ENCODE measurements at places on chromosomes 7 and 10.
A peak's percentile ranks its signal among the peaks of the same experiment; 100 is the strongest.

DNA sequence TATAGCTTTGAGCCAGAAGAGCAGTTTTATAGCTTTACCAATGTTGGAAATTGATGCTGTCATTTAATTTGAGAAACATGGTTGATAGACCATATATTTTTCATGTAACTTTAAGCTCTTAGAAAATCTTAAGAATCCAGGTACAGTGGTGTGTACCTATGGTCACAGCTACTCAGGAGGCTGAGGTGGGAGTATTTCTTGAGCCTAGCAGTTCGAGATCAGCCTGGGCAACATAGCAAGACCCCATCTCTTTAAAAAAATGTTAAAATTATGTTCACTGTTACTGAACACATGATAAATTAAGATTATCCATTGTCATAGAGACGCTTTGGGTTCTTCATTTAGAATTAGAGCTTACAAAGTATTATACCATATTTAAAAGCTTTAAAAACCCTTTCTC is 18.2 kb downstream of the REEP3 start:
- DNase-seq, result no peak

DNA sequence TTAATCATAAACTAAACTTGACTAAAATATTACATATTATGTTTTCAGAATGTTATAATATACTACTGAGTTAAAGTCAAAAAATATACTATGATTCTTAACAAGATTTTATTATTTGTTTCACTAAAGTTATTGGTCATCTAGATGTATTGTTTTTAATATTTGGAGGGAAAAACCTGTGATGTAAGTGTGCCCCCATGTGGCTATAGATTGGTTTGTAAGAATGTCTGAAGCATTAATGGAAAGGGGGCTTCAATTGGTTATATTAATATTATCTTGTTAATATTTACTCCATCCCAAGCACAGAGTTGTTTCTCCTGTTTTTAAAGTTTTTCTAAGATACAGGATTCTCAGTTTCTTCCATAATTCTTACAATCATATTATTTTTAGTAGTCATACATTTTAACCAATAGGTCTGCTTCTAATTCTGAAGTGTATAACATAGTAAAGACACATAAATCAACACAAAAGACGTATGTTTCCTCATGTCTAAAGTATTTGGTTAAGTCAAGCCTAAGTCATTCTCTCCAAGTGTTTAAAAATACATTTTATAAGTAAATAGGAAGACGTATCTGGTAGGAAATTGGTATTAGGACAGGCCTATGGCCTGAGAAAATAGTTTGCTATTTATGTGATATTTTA is 58.0 kb downstream of the GNAT3 start:
- no peak for DNase-seq

- DNase-seq, result peak; percentile 82
Observed at GRCh38 chr7:142854372-142855113, at the start of gene EPHB6. TSS of gene EPHB6 (plus strand) at chr7:142855076. CDS start at chr7:142863228, 8,152 bp downstream.

GRCh38 chr7:2928613-2929311 is 84.7 kb upstream of the GNA12 start:
- DNase-seq, result no peak

- DNase-seq, result no peak
Observed at GRCh38 chr10:96376483-96376882, 17.7 kb upstream of the OPALIN start.

DNA sequence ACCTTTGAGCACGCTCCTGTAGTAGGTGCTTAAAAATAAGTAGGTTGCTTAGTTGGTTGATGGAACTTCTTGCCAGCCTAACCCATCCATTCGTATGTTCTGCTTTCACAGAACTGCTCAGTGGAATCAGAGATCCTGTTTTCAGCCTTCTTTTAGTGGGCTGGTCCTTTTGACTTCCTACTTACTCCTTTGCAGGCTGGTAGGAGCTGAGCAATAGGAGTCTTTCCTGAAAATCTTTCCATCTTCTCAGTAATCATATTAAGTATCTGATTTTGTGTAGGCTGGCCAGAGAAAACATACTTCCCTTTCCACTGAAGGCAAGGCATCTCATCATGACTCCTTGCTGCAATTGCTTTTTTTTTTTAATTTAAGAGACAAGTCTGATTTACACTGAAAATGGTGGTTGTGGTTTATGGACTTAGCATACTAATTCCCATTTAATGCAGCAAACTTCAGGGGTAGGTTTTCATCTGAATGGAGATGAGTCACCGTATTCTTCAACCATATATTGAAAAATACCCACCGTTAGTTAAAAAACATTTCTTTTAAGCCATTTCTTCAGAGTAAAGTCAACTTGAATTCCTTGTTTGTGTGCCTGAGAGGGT is 208.0 kb downstream of the ZNF365 start:
- no peak for DNase-seq

DNA sequence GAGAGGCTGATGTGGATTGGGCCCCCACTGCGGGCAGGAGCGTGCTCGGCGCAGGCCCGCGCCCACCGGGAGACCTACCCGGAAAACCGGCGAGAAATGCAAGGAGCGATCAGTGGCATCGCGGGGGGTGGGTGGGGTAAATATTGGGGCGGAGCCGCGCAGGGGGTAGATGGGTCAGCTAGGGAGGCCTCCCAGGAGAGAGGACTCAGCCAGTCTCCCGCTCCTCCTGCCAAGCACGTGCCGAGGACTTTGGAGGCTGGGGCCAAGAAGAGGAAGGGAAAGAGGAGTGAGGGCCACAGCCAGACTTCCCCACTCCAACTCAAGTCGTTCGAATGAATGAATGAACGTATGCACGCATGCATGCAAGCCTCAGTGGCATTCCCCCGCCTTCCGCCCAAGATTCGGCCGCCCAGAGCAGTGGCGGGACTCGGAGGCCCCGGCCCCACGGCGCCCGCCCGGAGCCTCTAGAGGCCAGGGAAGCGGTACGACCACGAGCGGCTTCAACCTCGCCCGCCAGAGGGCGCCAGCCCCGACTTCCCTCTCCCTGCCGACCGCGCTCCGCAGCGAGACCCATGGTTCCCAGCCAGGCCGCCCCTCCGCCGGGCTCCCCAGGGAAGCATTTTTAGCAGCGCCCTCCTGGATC is 3.6 kb downstream of the NPM3 start:
- no peak for DNase-seq

GRCh38 chr10:5484205-5484604 is 15.2 kb downstream of the CALML5 start:
- DNase-seq, result no peak

GRCh38 chr7:83769407-83769806 is 120.5 kb upstream of the SEMA3E start:
- DNase-seq, result no peak

Measured in urothelium cell line (cell line).